ENCODE measurements at places on chromosomes 11 and 22.
A peak's percentile ranks its signal among the peaks of the same experiment; 100 is the strongest.

- DNase-seq = no peak
These were observed 10.2 kb upstream of the FCHSD2 start for GRCh38 chr11:73152086-73152853.

- no peak for DNase-seq
These were observed 3.9 kb upstream of the NDUFS8 start for GRCh38 chr11:68026391-68027105.

DNA sequence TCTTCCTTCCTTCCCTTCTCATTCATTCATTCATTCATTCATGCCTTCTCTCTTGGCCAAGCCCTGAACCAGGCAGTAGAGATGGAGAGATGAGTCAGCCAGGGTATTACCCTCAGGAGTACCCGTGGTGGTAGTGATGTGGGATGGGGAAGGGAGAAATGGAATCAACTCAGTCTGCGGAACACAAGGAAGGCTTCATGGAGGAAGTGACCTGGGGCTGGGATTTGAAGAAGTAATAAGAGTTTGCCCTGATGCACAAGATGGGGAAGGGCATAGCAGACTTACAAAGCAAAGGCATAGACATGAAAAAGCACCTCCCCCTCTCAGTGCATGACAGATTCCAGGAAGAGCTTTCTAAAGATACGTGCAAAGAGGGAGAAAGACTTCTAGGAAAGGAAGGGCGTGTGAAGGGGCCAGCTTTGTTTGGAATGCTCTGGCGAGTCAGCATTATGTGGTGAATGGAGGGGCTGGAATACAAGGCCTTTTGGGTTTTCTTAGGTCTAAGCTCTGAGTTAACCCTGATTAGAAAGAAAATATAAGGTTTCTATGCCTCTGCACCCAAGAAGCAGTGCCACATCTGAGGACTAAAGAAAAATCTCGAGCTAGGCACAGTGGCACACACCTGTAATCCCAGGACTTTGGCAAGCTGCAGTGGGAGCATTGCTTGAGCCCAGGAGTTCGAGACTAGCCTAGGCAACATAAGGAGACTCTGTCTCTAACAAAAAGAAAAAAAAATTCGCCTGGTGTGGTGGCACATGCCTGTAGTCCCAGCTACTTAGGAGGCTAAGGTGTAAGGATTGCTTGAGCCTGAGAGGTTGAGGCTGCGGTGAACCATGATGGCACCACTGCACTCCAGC is 36.4 kb upstream of the ACER3 start:
- DNase-seq = peak; percentile 68

DNA sequence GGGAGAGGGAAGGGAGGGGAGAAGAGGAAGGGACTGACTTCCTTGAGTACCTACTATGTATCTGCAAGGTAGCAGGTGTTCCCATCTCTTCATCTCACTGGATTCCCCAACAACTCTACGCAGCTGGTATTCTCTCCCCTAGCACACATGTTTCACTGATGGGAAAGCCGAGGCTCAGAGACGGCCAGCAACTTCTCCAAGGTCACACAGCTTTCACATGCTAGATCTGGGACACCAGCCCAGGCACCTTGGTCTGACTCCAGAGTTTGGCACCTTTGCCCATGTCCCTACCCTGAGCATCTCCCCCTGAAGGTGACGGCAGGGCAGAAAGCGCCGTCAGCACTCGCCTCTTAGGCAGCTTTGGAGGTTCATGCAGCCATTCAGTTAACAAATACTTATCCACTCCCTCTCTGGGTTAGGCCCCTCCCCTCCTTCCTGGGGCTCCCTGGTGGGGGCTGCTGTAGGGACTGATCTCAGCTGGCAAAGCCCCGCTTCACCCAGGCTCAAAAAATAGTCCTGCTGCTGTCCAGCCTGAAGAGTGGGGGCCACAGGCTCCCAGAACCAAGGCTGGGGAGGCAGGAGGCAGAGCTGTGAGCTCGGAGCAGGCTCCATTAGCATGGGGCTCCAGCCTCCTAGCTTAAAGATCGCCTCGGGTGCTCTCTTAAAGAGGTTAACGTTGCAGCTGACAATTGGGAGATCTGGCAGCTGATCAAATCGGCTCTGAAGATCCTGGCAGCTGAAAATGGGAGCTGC is 79.4 kb downstream of the IGLL1 start:
- no peak for DNase-seq

DNA sequence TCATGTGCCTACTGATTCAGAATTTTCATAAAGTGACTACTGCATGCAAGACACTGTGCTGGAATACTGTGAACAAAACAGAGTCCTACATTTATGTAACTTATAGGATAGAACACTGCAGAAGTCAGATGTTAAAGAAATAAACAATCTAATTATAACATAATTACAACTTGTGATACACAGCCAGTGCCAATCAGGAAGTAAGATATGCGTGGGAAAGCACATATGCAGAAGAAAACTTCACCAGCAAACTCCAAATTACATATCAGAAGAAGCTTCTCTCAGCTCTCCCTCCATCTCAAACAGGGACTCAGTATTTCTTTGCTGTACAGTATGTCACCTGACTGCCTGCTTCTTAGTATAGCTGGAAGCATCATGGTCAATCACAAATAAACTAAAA is 37.4 kb downstream of the PAK1 start:
- DNase-seq = no peak

DNA sequence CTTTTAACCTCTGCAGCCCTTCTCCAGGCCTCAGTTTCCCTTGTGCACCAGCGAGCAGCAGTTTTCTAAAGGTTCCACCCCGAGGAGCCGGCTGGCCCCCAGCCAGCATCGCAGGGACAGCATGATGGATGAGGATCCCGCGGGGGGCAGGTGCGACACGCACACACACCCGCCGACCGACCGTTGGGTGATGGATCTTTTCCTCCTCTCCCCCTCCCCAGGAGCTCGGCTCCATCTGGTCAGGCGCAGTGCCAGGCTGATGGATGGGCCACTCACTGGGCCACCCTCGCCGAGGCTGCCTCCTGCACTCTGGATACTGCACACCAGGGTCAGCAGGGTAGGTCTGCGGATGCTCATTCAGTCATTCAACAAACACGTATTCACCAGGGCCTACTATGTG is 12.8 kb upstream of the CABP7 start:
- no peak for DNase-seq

DNA sequence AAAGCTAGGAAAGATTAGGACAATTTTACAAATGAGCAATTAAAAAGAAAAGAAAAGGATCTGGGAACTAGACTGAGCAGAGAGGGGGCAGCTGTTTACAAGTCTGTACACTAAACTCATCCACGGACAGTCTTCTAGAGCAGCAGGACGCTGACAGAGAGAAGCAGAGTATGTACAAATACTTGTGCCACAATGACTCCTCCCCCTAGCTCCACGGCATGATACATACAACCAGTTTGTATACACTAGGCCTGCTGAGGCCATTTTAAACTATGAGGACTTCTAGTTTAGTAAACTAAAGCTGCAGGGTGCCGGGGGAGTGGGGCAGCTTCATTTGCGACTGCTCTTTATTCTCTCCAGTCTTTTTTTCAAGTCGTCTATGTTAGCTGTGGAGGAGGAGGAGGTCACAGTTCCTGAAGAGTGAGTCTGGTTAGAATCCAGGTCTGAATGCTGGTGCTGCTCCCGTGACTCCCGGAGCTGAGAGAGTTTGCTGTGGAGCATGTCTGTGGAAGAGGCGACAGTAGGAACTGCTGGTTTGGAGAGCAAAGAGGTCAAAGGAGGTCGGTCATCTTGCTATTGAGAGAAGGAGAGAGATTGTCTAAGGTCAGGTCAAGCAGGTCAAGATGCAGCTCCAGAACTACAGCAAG is 24.8 kb downstream of the F2 start:
- no peak for DNase-seq

GRCh38 chr11:95373241-95373640 is 142.2 kb upstream of the SESN3 start:
- no peak for DNase-seq

GRCh38 chr11:77457340-77457739 is 16.6 kb downstream of the PAK1 start:
- no peak for DNase-seq

GRCh38 chr11:112113539-112114457 is 27.1 kb downstream of the SDHD start:
- DNase-seq = peak; percentile 67

DNA sequence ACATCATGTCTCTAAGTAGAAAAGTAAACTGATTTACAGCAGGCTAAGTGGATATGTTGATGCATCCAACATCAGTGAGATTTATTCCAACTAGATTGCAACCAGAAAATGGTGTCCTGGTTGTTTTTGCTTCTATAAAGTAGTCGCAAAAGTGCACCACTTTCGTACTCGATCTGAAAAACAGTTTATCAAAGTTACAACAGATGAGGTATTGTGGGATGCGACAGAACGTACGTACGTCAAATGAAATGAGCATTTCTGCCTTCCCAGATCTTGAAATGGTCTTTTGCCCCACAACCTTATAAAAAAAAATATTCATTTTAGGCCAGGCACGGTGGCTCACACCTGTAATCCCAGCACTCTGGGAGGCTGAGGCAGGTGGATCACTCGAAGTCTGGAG is 13.7 kb downstream of the GRAP2 start:
- no peak for DNase-seq

GRCh38 chr11:123521930-123522329 is 91.9 kb downstream of the GRAMD1B start:
- no peak for DNase-seq

DNA sequence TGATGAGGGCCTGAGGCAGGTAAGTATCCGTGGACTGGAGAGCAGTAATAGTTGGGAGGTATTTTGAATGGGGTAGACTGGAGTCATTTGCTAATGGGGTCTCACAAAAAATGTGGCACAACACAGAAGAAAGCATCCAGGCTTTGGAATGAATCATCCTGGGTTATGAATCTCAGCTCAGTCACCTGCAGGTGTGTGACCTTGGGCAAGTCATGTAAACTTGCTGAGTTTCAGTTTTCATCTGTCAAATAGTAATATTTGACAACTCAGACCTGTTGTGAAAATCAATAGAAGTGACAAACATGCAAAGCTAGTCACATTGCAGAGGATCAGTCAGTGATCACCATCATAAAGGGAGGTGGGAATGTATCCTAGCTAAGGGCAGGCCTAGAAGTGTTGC is 232.0 kb upstream of the TENM4 start:
- no peak for DNase-seq

DNA sequence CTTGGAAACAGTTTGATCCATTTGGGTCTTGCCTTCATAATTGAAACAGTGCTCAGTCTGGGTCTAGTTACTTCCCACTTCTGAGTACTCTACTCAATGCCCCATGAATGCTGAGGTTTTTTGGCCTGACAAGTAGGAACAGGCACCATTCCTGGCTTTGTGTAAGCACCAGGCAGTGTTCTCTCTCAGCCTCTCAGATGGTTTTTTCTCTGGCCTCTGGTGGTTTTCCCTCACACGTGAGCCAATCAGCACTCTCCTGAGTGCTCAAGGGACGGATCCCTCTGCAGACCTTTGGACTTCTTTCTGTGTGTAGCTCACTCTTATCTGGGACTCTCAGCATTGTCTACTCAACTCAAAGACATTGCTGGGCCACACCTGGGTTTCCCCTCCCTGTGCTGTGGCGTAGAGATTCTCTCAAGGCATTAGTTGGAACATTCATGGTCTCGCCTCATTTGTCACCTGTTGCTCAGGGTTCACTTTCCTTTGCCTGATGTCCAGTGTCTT is 21.3 kb downstream of the SIK2 start:
- no peak for DNase-seq

DNA sequence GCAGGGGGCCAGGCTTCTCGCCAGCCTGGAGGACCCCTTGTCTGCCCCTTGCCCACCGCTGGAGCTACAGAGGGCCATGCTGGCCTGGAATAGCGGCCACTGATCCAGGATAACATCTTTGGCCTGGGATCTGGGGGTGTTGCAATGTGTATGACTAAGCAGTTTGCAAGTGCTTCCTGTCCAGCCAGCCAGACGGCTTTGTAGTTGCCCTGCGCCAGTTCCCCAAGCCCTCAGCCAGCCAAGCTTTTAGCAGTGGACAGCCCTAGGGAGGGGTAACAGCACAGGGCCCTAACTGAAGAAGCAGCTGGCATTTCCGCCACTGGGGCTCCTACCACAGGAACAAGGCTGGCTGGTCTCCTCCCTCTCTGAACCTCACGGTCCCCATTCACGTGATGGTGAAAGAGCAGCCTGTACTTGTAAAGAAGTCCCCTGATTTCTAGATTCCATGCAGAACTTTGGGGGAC is 32.1 kb downstream of the UQCR10 start:
- peak; percentile 68 for DNase-seq

GRCh38 chr11:133977067-133977677 is 20.4 kb upstream of the IGSF9B start:
- DNase-seq = no peak

DNA sequence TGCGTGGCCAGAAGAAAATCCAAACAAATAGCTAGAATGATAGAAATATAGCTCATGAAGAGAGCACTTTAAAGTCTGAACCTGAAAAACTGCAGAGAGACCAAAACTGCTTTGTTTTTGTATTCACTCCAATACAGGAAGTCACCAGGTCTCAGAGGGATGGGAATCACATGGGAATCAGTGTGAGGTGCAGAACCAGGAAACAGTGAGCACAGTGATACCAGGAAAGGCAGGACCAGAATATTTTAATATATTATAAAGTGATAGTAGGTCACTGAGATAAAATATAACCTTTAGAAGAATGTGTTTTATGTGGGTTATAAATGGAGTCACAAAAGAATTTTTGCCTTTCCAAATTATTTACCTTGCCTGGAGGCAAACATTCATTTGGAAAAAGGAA is 277.3 kb downstream of the CASP12 start:
- DNase-seq = peak; percentile 44

DNA sequence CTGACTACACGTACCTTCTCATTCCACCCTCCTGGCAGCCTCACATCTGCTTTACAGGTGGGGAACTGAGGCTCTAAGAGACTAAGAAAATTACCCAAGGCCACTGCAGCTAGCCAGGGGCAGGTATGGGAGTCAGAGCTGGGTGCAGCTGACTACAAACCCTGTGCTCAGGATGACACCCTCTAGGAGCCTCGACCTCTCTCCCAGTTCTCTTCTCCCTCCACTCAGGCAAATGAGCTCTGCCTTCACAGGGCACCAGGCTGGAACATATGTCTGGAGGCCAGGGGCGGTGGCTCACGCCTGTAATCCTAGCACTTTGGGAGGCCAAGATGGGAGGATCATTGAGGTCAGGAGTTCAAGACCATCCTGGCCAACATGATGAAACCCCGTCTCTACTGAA is 4.0 kb downstream of the SYT12 start:
- no peak for DNase-seq

DNA sequence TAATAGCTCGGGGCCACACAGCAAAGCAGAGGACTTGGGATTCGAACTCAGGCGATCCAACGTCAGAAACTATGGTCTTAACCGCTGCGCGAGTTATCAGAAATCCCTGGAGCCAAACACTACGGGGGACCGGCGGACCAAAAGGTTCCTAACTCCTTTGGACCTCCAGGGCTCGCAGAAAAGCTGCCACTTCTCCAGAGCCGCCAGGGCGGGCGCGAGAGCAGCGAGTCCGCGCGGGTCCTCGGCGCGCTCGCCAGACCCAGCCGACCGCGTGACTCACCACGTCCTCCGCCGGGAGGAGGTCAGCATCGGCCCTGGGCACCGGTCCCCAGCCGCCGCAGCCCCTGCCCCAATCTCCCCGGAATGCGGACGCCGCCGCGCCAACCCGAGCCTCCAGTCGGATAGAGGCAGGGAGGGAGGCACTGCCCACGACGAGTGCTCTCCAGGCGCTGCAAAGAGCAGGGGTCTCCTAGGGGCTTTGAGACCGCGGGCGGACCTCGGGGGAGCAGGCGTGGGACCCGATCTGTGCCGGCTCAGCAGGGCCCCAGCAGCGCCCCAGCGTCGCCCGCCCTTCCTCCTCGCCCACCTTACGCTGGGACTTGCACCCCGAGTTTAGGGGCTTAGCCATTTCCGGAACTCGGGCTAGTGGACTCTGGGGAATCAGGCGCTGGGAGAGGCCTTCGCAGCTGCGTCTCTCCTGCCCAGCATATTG is 6.2 kb upstream of the ALX4 start:
- peak; percentile 22 for DNase-seq

GRCh38 chr11:43359422-43359818 is 700 bp downstream of the TTC17 start:
- DNase-seq = peak; percentile 47

Measured in kidney tubule cell (primary cell).